ENCODE measurements at places on chromosomes 6 and 20.
A peak's percentile ranks its signal among the peaks of the same experiment; 100 is the strongest.

- peaks cover 4% of the 10 kb centered on the region for H3K36me3 ChIP-seq
- peaks cover 17% of the 10 kb centered on the region for H3K4me1 ChIP-seq
- no peak overlapping the region for H3K4me3 ChIP-seq
- H3K27ac ChIP-seq = peak overlapping the region; percentile 89
- H3K27me3 ChIP-seq = no peaks in the 10 kb centered on the region
These were observed 123.8 kb upstream of the TMEM170B start for GRCh38 chr6:11413728-11414127.

GRCh38 chr6:127199470-127199869 lies 67.2 kb upstream of the RNF146 start:
- peaks cover 4% of the 10 kb centered on the region for H3K4me1 ChIP-seq
- H3K27ac ChIP-seq = no peak overlapping the region
- no peak overlapping the region for H3K4me3 ChIP-seq
- H3K27me3 ChIP-seq = peaks cover 27% of the 10 kb centered on the region
- H3K36me3 ChIP-seq = no peaks in the 10 kb centered on the region

- peaks cover 14% of the 10 kb centered on the region for H3K27me3 ChIP-seq
- H3K27ac ChIP-seq = no peak overlapping the region
- no peaks in the 10 kb centered on the region for H3K36me3 ChIP-seq
- H3K4me3 ChIP-seq = no peak overlapping the region
- no peaks in the 10 kb centered on the region for H3K4me1 ChIP-seq
- DNase-seq = no peak
These were observed 159.1 kb downstream of the TFAP2C start for GRCh38 chr20:56788041-56788670.

DNA sequence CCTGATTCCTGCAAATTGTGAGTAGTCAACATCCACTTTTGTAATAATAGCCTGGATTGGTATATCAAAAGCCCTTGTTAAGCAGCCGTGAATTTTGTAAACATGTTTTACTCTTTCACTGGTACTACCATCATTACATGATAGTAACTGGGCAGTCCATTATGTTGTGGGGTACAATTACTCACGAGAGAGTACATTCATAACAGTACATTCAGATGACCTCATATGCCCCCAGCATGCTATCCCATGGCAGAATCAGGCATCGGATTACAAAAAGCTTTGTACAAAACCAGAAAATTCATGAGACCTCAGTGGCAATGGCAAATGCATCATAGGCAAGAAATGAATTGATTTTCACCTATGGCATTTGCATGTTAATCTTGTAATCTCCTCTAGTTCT lies 166.2 kb downstream of the EPM2A start:
- DNase-seq = no peak
- H3K4me3 ChIP-seq = no peak overlapping the region
- no peaks in the 10 kb centered on the region for H3K4me1 ChIP-seq
- H3K27ac ChIP-seq = no peak overlapping the region
- no peaks in the 10 kb centered on the region for H3K36me3 ChIP-seq

- peaks cover 6% of the 10 kb centered on the region for H3K36me3 ChIP-seq
- DNase-seq = no peak
- no peaks in the 10 kb centered on the region for H3K4me1 ChIP-seq
- no peak overlapping the region for H3K27ac ChIP-seq
- H3K27me3 ChIP-seq = no peaks in the 10 kb centered on the region
These were observed 168.5 kb upstream of the SIM1 start for GRCh38 chr6:100633096-100633777.

- peak overlapping the region; percentile 87 for H3K27ac ChIP-seq
- DNase-seq = no peak
- H3K36me3 ChIP-seq = no peaks in the 10 kb centered on the region
- peak overlapping the region; percentile 13 for H3K4me3 ChIP-seq
- no peaks in the 10 kb centered on the region for H3K27me3 ChIP-seq
- peaks cover 14% of the 10 kb centered on the region for H3K4me1 ChIP-seq
These were observed 112.5 kb downstream of the WDR27 start for GRCh38 chr6:169589293-169589692.

DNA sequence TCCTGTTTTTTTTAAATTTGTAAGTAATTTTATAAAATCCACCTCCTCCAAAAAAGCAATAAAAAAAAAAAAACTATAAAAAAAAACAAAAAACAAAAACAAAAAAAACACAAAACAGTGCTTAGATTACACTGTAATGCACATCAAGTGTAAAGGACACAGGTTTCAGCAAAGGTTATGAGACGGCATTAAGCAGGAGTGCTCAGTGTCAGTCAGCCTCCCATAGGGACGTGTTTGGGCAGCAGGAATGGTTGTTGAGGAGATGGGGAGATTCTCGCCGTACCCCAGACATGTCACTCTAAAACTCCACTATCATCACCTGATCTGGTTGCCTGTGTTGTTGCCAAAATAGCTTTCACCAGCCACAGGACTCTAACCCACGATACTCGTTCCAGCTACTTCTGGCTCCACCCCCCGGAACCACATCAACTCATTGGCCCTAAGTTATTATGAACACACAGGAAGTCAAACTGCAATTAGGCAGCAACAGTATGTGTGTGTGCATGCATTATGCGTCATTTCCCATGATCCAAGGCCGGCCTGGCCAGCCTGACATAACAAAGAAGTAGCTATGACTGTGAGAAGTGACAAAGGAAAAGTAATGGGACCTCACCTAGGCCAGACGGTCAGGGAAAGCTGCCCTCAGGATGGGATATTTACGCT lies 28.7 kb downstream of the ECT2L start:
- DNase-seq = no peak
- peaks cover 2% of the 10 kb centered on the region for H3K36me3 ChIP-seq
- no peak overlapping the region for H3K4me3 ChIP-seq
- H3K27ac ChIP-seq = no peak overlapping the region
- peaks cover 4% of the 10 kb centered on the region for H3K4me1 ChIP-seq

DNA sequence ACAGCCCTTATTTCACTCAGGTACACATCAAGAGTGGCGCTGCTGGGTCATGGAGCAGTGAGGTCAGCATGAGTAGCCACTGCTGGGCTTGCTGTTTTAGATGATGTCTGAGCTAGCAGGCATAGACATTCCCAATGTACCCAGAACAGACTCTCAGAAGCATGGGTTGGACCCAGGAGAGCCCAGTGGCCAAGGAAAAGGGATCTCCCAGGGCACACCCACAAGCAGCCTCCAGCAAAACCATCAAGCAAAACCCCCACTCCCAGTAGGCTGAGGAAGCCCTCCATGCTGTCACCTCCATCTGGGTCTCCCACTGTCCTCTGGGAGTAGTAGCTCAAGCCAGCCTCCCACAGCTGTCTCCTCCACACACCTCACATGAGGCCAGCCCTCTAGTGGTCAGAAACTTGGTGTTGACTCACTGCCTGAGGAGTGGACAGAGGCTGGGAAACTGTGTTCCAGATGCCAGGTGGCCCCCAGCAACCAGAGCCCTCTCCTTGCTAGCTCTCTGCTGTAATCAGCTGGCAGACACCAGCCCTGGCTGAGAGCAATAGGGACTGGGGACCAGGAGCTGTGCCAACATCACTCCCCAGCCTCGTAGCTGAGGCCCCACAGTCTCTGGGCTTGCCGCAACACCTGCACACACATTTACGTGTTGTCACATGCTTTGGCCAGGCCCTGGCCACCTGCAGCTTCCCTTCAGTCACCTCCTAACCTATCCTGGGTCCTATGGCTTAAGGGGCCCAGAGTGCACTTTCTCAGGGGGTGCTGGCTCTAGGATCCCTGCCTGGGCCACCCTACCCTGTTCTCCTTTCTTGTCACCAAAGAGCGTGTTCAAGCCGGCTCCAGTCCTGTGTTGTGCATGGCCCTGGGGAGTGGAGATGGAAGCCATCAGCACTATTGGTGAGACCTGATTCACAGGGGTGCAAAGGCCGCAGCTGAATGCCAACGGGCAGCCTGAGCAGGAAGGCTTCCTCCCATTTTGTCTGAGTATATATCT lies 1.9 kb upstream of the AP5S1 start:
- no peak overlapping the region for H3K4me3 ChIP-seq
- H3K4me1 ChIP-seq = peaks cover 31% of the 10 kb centered on the region
- no peak for DNase-seq
- no peaks in the 10 kb centered on the region for H3K27me3 ChIP-seq
- H3K27ac ChIP-seq = peak overlapping the region; percentile 96

DNA sequence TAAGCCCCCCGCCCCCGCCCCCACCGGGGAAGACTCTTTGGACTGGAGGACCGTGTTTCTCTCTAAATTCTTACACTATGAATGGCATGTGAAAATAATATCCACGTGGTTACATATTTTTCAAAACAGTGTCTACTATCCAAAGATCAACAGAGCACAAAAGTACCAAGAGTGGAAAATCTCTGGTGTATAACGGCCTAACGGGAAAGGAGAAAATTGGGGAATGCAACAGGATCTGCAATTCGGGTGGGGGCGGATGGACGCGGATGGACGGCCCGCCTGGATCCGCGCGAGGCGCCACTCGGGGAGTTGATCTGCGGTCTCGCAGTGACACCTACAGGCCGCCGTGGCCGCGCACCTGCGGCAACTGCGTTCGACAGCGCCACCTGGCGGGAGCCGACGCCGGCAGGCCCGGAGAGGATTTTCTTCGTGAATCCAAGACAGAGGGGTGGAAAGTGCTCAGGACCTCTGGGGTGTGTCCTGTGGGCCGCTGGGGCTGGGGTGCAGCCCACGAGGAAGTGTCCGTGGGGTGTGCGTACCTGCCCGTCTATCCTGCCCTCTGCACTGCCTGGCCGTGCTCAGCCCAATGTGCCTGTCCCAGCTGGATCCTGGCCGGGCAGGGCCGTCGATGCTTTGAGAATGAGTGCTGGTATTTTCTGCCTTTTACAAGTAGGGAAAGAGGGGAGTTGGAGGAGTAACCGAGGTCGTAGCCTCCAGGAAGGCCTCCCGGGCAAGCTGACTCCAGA lies 18.6 kb downstream of the ANKRD60 start:
- H3K27me3 ChIP-seq = peaks cover 27% of the 10 kb centered on the region
- H3K4me1 ChIP-seq = peaks cover 7% of the 10 kb centered on the region
- H3K36me3 ChIP-seq = no peaks in the 10 kb centered on the region
- peak overlapping the region; percentile 56 for H3K4me3 ChIP-seq
- H3K27ac ChIP-seq = peak overlapping the region; percentile 80
- peak; percentile 87 for DNase-seq

DNA sequence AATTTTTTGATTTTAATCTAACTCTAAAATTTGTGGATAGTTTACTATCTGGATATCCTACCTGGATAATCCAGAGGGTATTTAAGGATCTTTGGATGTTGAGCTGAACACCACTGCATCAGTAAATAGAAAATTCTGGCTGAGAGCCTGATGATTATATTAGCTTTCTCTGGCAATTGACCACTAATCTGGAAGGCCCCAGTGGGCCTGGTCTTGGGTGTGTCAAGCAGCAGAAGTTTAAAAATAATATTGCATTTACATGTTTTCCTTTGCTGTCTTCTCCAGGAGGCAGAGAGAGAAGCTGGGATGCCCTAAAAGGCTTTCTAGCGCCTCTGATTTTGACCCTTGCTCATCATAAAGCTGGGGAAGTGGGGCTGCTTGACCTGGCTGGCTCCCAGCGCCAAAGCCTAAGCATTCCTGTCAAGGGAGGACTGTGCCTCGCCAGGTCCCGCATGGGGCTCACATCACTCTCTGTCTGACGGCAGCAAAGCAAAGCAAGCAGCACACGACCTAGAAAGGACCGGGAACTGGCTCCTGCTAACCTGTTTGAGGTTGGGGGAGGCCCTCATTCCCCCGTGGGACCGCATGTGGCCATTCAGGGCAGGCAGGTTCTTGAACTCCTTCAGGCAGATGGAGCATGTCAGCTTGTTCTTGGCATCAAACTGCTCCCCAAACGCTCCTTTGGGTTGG lies 46.6 kb upstream of the MRPS10 start:
- H3K36me3 ChIP-seq = no peaks in the 10 kb centered on the region
- no peak for DNase-seq
- H3K27ac ChIP-seq = no peak overlapping the region

DNA sequence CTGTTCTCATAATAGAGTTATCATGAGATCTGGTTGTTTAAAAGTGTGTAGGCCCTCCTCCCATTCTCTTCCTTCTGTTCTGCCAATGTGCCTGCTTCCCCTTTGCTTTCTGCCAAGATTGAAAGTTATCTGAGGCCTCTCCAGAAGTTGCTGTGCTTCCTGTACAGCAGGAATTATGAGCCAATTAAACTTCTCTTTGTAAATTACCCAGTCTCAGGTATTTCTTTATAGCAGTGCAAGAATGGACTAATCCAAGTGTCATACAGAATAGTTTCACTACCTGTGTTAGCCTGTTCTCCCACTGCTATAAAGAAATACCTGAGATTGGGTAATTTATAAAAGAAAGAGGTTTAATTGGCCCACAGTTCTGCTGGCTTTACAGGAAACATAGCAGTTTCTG lies 100.0 kb downstream of the CD24 start:
- H3K4me1 ChIP-seq = no peaks in the 10 kb centered on the region
- no peak overlapping the region for H3K27ac ChIP-seq
- DNase-seq = no peak

GRCh38 chr6:45687570-45687969 lies 309.8 kb upstream of the SUPT3H start:
- no peak overlapping the region for H3K4me3 ChIP-seq
- H3K27me3 ChIP-seq = peaks cover 20% of the 10 kb centered on the region
- no peak overlapping the region for H3K27ac ChIP-seq
- no peak for DNase-seq
- peaks cover 4% of the 10 kb centered on the region for H3K36me3 ChIP-seq
- H3K4me1 ChIP-seq = no peaks in the 10 kb centered on the region

- H3K4me3 ChIP-seq = no peak overlapping the region
- peak overlapping the region; percentile 21 for H3K27ac ChIP-seq
- H3K27me3 ChIP-seq = no peaks in the 10 kb centered on the region
- no peak for DNase-seq
- peaks cover 29% of the 10 kb centered on the region for H3K4me1 ChIP-seq
These were observed 11.1 kb downstream of the TMEM200A start for GRCh38 chr6:130376936-130377335.

GRCh38 chr6:51213811-51214210 lies 395.1 kb downstream of the TFAP2B start:
- H3K27ac ChIP-seq = no peak overlapping the region
- H3K4me3 ChIP-seq = no peak overlapping the region
- DNase-seq = no peak
- H3K27me3 ChIP-seq = no peaks in the 10 kb centered on the region

GRCh38 chr6:14423955-14424354 lies 306.4 kb downstream of the CD83 start:
- no peak overlapping the region for H3K4me3 ChIP-seq
- H3K27ac ChIP-seq = no peak overlapping the region
- H3K4me1 ChIP-seq = peaks cover 2% of the 10 kb centered on the region
- DNase-seq = no peak

DNA sequence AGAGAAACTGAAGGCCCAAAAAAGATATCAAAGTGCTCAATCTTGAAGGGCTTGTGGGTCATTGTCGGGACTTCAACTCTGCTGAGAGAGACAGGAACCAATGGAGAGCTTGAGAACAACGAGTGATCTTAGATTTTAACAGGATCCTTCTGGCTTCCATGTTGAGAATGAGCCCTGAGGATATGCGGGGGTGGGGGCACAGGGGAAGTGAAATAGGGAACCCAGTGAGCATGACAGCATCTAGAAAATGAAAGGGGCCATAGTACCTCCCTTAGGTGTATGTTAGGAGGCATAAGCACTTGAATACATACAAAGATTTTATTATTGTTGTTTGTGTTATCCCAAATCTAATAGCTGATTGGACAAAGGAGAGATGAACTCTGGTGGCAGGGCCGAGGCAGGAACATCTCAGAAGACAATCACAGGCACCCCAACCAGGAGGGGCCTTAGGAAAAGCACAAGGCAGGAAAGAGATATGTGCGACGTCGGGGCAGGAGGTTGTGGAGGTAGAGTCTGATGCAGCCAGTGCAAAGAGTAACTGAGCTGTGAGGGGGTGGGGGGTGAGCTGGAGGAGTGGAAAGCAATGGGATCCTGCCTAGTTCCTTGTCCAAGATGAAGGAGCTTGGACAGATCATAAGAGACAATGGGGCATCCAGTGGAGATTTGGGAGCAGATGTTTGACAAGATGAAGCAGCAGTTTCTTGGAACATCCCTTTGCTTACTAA lies 10.4 kb downstream of the TGM6 start:
- no peak for DNase-seq
- peaks cover 10% of the 10 kb centered on the region for H3K27me3 ChIP-seq
- no peak overlapping the region for H3K4me3 ChIP-seq
- no peaks in the 10 kb centered on the region for H3K36me3 ChIP-seq

All from T-helper 17 cell (primary cell).